Nephron progenitor cell (in vitro differentiated cells): ENCODE measurements at places on chromosomes 4 and X.

GRCh38 chr4:85940151-85940550, 419.7 kb downstream of the MAPK10 start:
- DNase-seq, result no peak

DNA sequence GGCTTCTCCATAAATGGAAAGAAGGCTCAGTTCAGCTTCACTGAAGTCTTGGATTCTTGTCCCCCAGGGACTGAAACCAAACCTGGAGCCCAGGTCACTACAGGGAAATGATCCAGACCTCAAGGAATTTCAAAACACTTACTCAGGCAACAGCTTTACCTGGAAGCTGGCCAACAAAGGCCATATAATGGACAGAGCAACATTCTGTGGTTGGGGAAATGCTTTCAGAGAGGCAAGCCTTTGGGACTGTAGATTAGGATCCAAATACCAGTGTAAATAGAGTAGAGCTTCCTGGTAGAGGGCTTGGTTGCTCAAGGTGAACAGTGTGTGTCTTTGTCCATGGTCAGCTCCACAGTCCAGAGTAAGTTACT, 57.0 kb upstream of the PROM1 start:
- DNase-seq, result no peak

- DNase-seq, result no peak
Measured at GRCh38 chr4:93771640-93772411, 56.7 kb upstream of the ATOH1 start.

- no peak for DNase-seq
Measured at GRCh38 chr4:26307037-26307800, 13.6 kb upstream of the RBPJ start.

- no peak for DNase-seq
Measured at GRCh38 chrX:115616943-115617563, 56.1 kb downstream of the PLS3 start.

DNA sequence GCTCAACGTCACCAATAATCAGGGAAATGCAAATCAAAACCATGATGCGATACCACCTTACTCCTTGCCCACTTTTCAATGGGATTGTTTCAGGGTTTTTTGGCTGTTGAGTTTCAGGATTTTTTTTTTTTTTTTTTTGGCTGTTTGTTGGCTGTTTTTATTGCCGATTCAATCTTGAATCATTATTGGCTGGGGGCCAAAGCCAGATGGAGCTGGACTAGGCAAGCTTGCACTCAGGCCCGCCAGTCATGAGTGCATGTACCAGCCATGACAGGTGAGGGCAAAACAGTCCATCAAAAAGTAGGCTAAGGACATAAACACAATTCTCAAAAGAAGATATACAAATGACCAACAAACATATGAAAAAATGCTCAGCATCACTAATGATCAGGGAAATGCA, 13.3 kb downstream of the YIPF7 start:
- DNase-seq, result no peak

GRCh38 chrX:50876551-50876950, 34.0 kb upstream of the BMP15 start:
- DNase-seq, result no peak

DNA sequence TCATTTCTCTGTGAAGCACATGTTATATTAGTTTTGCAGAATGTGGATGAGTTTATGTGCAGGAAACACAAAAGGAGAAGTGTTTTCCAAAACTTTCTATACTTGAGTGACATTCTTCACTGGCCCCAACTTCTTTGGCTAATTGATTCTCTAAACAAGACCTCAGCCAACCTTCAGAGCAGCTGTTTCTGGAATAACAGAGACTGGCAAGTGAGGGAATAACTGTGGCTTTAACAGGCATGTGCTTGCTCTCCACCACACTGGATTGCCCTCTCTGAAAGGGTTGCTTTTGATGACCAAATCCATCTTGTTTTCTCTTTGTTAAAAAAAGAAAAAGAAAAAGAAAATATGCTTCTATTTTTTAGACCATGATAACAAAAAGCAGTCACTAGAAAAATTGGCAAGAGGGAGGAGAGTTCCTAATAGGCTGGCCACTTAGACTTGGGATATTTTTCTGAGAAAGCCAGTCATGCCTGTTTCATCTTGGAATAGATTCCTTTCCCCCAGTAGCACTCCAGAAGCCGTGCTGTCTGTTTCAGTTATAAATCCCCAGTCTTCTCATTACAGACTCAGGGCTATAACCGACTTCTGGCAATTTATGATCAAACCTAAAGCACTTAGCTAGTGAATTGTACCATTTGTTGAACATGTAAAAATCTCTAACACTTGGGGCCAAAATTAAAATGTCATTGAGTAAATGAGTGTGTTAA, 295.0 kb upstream of the NR3C2 start:
- no peak for DNase-seq

- no peak for DNase-seq
Measured at GRCh38 chr4:167308876-167309275, 74.6 kb upstream of the SPOCK3 start.

DNA sequence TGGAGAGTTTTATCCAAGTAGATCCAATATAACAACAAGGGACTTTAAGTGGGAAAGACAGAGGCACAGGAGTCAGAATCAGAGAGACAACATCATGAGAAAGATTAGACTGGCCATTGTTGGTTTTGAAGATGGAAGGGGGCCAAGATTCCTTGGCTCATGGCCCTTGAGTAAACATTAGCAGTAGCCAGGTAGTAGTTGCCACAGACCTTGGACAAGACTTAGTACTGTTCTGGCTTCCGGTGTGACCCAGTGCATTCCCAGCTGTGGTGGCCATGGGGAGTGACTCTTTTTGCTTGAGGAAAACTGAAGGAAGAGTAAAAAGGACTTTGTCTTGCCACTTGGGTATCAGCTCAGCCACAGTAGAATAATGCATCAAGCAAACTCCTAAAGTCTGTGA, 462.2 kb upstream of the CPXCR1 start:
- DNase-seq, result no peak

- no peak for DNase-seq
Measured at GRCh38 chrX:150454508-150455214, 91.5 kb downstream of the MAMLD1 start.
